Type B pancreatic cell (in vitro differentiated cells): ENCODE measurements at places on chromosomes 13 and 19. TPM values are rescaled to one million over a fixed set of nuclear protein-coding genes. Genes with fewer than 3 reads are reported as not detected.

DNA sequence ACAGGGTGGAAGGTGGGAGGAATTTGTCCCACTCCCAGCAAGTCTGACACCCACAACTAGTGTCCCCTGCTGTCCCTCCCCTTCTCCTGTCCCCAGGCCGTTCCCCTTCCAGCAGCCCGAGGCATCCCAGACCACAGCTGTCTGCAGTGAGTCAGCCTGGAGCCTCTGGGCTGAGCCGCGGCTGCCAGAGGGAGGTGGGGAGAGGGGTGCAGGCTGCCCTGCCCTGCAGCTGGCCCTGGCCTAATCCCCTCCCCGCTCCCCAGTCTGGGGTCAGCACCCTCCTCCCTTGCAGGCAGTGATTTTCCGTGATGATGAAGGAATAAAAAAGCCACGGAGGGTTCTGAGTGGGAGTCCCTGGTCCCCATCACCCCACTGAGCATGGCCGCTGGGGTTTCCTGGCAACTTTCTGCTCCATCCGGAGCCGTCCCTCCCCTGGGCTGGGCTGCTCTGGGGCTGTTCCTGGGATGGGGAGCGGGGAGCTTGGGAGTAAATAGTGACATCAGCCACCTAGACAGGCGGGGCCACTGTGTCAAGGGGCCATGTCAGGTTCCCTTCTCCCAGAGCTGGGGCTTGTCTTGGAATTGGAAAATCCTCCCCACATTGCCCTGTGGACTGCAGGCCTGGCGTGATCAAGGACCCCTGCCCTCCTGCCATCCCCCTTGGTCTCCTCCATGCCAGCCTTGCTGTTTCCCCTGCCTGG, 16.8 kb downstream of the SPC24 start:
- peak overlapping the region; percentile 83 for H3K27ac ChIP-seq
- no peaks in the 10 kb centered on the region for H3K27me3 ChIP-seq
- no peaks in the 10 kb centered on the region for H3K36me3 ChIP-seq
- H3K4me1 ChIP-seq = peaks cover 16% of the 10 kb centered on the region
- peak overlapping the region; percentile 75 for H3K4me3 ChIP-seq
- no peak for DNase-seq

DNA sequence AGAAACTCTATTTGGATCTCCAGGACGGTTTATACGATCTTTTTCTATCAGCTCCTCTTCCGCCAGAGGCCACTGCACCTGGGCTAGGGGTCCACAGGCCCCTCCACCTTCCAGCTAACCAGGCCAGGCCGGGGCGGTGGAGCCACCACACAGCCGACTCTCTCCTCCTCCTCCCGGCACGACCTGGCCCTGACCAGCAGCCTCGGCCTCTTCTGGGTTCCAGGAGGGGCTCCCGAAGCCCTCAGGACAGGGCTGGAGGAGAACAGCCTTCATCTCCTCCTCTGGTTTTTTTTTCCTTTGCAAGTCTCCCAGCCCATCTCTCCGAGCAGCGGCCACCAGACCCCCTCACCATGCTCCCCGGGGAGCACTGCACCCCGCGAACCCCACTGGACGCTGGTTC, 17.1 kb downstream of the DPF1 start:
- DNase-seq = no peak
- peaks cover 17% of the 10 kb centered on the region for H3K27me3 ChIP-seq
- H3K4me3 ChIP-seq = no peak overlapping the region
- peaks cover 5% of the 10 kb centered on the region for H3K36me3 ChIP-seq
- H3K27ac ChIP-seq = no peak overlapping the region
- H3K4me1 ChIP-seq = peaks cover 17% of the 10 kb centered on the region

GRCh38 chr13:110327051-110327721, 20.1 kb downstream of the COL4A2 start:
- DNase-seq = no peak
- peaks cover 3% of the 10 kb centered on the region for H3K27me3 ChIP-seq
- H3K36me3 ChIP-seq = peaks cover 33% of the 10 kb centered on the region
- peaks cover 32% of the 10 kb centered on the region for H3K4me1 ChIP-seq
- peak overlapping the region; percentile 35 for H3K27ac ChIP-seq
- H3K4me3 ChIP-seq = peak overlapping the region; percentile 56

- peaks cover 11% of the 10 kb centered on the region for H3K4me1 ChIP-seq
- H3K36me3 ChIP-seq = no peaks in the 10 kb centered on the region
- no peak for DNase-seq
- H3K4me3 ChIP-seq = no peak overlapping the region
- no peaks in the 10 kb centered on the region for H3K27me3 ChIP-seq
These were observed 20.3 kb upstream of the RNASEH2B start for GRCh38 chr13:50889317-50889716.

- no peaks in the 10 kb centered on the region for H3K36me3 ChIP-seq
- H3K27ac ChIP-seq = no peak overlapping the region
- no peak overlapping the region for H3K4me3 ChIP-seq
- H3K27me3 ChIP-seq = no peaks in the 10 kb centered on the region
- H3K4me1 ChIP-seq = no peaks in the 10 kb centered on the region
- DNase-seq = no peak
These were observed 24.4 kb downstream of the COMMD6 start for GRCh38 chr13:75513271-75513670.

DNA sequence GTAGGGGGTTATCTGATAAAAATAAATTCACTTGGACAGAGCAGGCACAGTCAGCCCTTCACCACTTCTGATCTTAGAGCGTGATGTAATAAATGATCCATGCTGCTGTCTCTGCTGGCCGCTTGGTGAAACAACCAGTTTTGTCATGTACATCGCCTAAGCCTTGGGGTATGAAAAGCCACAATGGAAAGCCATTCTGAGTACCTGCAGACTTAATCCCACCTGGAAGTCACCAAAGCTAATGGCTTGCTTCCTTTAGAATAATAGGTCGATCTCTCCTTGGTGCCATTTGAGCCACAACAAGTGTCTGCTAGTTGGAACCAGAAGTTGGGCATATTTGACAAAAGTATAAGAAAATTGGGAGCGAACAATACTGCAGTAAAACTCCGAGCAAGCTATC, 1649.7 kb upstream of the SPRY2 start:
- no peak overlapping the region for H3K4me3 ChIP-seq
- no peak for DNase-seq
- no peaks in the 10 kb centered on the region for H3K36me3 ChIP-seq
- no peaks in the 10 kb centered on the region for H3K27me3 ChIP-seq
- peaks cover 7% of the 10 kb centered on the region for H3K4me1 ChIP-seq
- no peak overlapping the region for H3K27ac ChIP-seq

- H3K27me3 ChIP-seq = peaks cover 10% of the 10 kb centered on the region
- peaks cover 6% of the 10 kb centered on the region for H3K4me1 ChIP-seq
- H3K4me3 ChIP-seq = no peak overlapping the region
- no peak overlapping the region for H3K27ac ChIP-seq
- H3K36me3 ChIP-seq = no peaks in the 10 kb centered on the region
These were observed 237.6 kb upstream of the IRS2 start for GRCh38 chr13:110023729-110024644.

- H3K4me3 ChIP-seq = no peak overlapping the region
- no peaks in the 10 kb centered on the region for H3K27me3 ChIP-seq
- H3K27ac ChIP-seq = peak overlapping the region; percentile 19
- DNase-seq = no peak
These were observed 1244.2 kb upstream of the MIR17HG start for GRCh38 chr13:90103099-90103784.

DNA sequence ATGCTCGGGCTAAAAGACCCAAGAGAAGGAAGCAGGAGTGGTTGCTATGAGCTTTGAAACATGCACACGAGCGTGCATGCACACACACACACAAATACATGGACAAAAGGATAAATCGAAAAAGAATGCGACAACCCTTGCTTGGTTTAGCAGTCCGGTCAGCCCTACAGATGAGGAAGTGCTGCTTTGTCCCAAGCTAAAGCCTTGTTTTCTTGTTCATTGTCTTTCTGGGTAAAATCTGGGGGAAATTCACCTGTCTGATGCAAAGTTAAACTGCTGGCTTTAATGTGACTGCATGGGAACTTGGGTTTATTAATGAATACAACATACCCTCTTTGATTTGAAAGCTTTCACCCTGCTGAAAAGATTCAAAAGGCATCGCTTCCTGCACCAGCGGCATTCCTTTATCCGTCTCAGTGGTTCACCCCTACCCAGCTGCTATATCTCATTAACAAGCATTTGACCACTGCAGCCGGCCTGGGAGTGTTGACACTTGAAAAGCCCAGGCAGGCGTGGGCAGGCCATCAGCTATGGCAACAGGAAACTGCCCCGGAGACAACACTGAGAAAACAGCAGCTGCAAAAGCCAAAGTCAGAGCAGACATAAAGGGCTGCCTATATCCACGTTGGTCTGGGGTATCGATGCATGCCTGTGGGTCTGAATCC, 301.7 kb downstream of the NDFIP2 start:
- H3K27me3 ChIP-seq = peaks cover 2% of the 10 kb centered on the region
- H3K27ac ChIP-seq = peak overlapping the region; percentile 15
- no peaks in the 10 kb centered on the region for H3K36me3 ChIP-seq
- H3K4me3 ChIP-seq = peak overlapping the region; percentile 53
- no peak for DNase-seq

DNA sequence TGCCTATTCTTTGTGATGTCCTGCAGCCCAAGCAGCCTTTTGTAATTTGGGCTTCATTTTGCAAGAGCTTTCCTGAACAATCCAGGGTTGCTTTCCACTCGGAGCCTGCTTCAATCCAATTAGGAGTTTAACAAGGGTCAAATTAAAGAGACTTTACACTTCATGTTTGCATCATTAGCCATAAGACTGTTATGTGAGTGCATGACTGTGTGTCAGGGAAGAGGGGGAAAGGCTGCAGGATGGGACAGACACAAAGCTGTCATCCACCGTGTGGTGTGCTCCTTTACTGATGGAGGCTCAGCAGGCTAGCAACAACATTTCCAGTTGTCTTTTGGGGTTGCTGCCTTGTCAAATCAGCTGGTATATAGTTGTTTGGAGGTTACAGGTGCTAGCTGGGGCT, 23.7 kb upstream of the MAB21L1 start:
- H3K27me3 ChIP-seq = peaks cover 12% of the 10 kb centered on the region
- H3K4me1 ChIP-seq = peaks cover 37% of the 10 kb centered on the region
- H3K36me3 ChIP-seq = peaks cover 3% of the 10 kb centered on the region

DNA sequence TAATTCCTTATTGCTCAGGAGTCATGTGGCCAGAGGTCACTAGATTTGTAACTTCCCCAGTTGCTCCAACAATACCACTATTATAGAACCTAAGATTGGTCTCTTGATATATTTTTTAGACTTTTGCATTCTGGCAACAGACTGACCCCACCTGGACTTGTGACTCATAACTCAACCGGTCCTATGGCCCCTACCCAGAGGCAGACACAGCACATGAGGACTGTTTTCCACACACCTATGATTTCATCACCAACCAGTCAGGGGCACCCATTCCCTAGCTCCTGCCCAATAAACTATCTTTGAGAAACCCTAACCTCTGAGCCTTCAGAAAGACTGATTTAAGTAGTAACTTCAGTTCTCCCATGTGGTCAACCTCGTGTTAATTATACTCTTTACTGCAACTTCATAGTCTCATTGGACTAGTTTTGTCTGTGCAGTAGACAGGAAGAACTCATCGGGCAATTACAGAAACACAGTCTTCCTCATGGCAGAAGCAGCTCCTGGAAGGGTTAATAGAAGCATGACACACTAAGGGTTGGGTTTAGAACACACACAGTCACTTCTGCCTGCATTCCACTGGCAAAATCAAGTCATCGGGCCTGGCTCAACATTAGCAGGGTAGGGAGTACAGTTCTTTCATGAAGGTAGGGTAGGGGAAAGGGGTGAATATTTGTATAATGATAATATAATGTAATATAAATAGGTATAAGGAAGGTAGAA, 251.8 kb downstream of the UQCRFS1 start:
- H3K36me3 ChIP-seq = no peaks in the 10 kb centered on the region
- H3K27ac ChIP-seq = no peak overlapping the region
- H3K4me1 ChIP-seq = no peaks in the 10 kb centered on the region
- H3K27me3 ChIP-seq = no peaks in the 10 kb centered on the region
- no peak overlapping the region for H3K4me3 ChIP-seq
- DNase-seq = no peak

DNA sequence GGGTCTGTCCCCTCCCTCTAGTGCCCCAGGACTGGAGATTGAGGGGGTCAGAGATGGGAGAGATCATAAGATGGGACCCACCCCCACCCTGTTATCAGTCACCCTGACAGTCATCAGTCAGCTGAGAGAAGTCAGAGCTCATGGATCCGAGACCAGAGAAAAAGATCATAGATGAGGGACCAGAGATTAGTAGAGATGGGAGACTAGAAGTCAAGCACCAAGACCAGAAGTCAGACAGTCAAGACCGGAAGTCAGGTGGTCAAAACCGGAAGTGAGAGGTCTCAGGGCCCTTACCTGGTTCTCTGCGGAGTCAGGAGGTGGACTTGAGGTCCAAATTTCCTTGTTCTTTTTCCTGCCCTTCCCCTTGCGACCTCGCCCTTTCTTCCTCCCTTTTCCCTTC, 7.0 kb downstream of the COL5A3 start:
- no peaks in the 10 kb centered on the region for H3K36me3 ChIP-seq
- DNase-seq = no peak
- peaks cover 7% of the 10 kb centered on the region for H3K4me1 ChIP-seq
- H3K27ac ChIP-seq = no peak overlapping the region

DNA sequence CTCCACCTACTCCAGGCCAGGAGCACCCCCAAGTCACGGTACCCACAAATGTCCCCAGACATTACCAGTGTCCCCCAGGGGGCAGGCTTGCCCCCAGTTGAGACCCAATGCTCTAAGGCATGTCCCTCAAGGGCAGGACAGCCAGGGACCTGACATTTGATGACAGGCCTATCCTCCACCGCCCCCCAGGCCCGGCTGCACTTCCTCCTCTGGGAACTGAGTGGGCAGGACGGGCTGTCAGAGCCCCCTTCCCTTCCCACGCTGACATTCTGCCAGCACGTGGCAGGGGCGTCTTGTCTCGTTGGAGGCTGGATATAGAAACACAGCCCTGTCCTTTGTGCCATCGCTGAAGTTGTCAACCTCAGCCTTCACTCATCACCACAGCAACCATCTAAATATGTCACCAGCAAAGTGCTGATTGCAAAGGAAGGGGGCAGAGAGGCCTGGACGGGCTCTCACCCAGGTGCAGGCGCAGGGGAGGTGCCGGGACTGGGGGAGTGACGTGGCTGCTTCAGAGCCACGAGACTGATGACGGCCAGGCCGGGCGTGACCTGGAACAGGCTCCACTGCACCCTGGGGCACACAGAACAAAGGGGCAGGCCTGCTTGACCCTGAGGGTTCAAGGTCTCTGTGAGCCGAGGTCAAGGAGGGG, 38.4 kb downstream of the GNG7 start:
- no peaks in the 10 kb centered on the region for H3K4me1 ChIP-seq
- DNase-seq = no peak
- no peak overlapping the region for H3K27ac ChIP-seq
- H3K36me3 ChIP-seq = no peaks in the 10 kb centered on the region

GRCh38 chr19:40191836-40192646, 815 bp downstream of the MAP3K10 start:
- peaks cover 14% of the 10 kb centered on the region for H3K4me1 ChIP-seq
- no peak overlapping the region for H3K27ac ChIP-seq
- peaks cover 18% of the 10 kb centered on the region for H3K27me3 ChIP-seq

Gene PSG2
- total RNA-seq = not detected in 2 replicates

Gene CDK8
- total RNA-seq = 22.8 and 26.3 TPM in 2 replicates

Gene PNMA8C
- 0.10 and 2.0 TPM in 2 replicates for total RNA-seq

Gene PRR12
- 32.0 and 40.0 TPM in 2 replicates for total RNA-seq

Gene ARRDC5
- total RNA-seq = not detected in 2 replicates

Gene SELENOV
- total RNA-seq = 1.1 TPM in 1 of 2 replicates, not detected in the other

Gene EFNB2
- 48.6 and 67.1 TPM in 2 replicates for total RNA-seq

Gene PSG1
- not detected in 2 replicates for total RNA-seq
